Cortex of kidney (tissue), 1 donor: ENCODE measurements at places on chromosomes 6 and 20.

DNA sequence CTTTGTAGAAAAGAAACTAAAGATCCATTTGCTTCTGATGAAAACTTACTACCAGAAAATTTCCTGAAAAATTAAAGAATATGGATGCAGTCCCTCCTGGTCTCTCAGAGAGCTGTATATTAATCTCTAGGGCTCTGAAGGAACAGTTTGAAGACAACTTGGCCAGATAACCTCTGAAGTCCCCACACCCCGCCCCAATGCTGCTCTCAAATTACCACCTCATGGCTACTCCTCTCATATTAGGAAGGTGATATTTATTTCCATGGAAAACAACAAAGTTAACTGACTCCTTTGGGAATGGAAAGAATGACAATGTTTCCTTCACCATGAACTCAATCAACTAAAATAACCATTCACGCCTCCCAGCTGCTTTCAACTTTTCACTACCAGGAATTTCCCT, 408.4 kb upstream of the FLRT3 start:
- no peak for DNase-seq

DNA sequence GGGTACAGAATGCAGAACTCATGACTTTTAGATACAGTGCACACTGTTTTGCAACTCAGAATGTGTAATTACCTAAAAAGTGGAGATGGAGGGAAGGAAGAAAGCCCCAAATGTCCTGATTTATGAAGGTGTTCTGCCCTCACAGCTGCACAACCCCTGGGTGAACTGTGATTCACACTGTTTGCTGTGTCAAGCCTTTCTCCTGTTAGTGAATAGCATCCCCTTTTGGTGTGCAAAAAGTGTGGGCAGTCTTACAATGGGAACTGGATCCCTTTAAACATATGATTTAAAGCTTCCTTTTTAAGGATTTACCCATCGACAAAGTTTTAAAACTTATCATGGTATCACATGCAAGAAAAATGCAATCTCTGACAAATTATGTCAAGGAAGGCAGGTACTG, 633.4 kb upstream of the EPHA7 start:
- DNase-seq, result no peak

GRCh38 chr6:142457638-142458406, 156.0 kb downstream of the ADGRG6 start:
- no peak for DNase-seq

DNA sequence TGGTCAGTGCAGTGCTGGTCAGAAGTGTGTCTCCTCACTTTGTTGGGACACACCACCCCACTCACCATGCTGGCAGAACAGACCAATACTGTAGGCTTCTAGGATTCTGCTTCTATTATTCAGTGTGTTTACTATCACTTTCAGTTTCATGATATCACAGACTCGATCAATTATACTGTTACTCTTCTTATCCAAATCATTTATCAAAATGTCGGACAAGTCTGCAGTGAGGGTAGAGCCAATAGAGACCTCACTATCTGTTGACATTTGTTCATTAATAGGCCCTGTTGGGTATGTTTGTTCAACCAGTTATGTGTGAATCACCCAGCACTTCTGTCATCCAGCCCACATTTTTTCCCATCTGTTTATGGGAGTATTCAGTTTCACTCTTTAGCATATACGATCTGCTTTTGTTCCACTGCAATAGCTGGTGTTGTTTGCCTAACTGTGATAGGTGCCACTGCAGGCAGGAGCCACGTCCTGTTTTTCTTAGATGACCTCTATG, 140.1 kb downstream of the NRN1 start:
- DNase-seq, result no peak

GRCh38 chr6:134816780-134817179, 133.1 kb downstream of the ALDH8A1 start:
- DNase-seq, result no peak

DNA sequence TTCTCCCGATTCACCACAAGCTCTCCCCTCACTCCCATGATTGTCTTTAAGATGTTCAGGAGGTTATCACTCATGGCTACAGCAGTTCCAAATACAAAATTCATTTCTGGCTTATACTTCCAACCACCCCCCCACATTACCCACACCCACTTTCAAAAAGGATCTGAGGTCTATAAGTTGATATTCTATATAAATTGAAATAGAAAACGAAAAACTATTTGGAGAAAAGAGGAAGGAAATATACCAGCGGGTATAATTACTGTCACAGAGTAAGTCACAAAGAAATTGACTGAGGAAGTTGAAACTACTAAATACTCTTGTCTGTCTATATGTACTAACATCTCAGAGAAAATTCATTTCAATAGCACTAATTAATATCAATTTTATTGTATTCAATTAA, 112.7 kb upstream of the TNFAIP3 start:
- DNase-seq, result no peak

DNA sequence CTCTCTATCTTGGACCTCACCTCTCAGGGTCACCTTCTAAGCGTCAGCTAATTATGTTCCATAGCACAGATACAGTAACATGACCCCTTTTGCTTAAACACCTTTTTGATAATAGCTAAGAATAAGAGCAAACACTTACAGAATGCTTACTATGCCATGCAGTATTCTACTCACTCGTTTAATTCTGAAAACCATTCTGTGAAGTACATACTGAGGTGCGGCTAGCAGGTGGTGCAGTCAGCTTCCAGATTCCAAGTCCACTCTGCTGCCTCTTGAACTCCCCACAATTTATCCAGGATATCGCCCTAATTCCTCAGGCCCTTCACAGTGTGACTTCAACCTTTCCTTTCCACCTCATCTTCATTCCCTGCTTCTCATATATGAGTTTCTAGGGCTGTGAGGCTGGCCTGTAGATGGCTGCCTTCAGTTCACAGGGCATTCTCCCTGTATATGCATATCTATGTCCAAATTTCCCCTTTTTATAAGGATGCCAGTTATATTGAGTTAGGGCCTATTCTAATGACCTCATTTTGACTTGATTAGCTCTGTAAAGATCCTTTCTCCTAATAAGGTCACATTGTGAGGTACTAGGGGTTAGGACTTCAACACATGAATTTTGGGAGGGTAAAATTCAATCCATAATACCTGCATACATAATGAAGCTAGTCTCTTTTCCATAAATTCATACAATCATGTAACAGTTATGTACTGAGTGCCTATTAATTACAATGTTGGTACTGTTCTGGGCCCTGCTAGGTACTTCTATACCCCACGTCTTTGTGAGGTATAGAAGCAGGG, 130.1 kb downstream of the PDSS2 start:
- DNase-seq, result no peak

GRCh38 chr6:160315310-160315709, 32.9 kb upstream of the SLC22A3 start:
- no peak for DNase-seq
